ENCODE measurements at places on chromosomes 13 and 19.

- no peak for DNase-seq
Observed at GRCh38 chr13:100403675-100404074, 184.9 kb downstream of the GGACT start.

DNA sequence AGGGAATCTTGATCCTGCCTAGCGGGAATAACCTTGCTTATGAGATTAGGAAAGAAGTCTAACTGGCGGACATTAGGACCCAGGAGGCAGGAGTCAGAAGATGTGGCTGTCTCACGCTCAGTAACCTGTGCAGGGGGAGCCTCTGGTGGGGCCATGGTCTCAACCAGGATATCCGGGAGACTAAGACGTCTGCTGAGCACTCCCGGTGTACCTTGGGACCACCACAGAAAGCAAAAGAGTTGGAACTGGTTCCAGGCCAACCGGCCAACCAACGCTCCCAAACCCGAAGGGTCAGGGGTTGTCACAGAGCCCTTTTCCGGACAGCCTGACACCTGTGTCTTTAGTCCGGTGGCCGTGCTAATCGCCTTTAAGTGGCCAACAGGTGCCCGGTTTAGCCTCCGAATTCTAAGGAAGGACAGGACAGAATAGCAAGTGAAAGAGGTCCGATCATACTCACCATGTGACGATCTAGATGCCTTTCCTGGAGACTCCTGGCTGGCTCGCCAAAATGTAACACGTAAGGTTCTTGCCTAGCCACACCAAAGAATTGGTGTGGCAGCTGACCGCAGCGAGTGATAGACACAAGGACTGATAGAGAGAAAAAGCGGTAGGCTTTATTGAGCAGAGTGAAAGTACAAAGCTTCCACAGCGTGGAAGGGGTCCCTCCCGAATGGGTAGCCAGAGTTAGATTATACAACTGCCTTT is 103.9 kb upstream of the DIAPH3 start:
- DNase-seq = peak; percentile 41

DNA sequence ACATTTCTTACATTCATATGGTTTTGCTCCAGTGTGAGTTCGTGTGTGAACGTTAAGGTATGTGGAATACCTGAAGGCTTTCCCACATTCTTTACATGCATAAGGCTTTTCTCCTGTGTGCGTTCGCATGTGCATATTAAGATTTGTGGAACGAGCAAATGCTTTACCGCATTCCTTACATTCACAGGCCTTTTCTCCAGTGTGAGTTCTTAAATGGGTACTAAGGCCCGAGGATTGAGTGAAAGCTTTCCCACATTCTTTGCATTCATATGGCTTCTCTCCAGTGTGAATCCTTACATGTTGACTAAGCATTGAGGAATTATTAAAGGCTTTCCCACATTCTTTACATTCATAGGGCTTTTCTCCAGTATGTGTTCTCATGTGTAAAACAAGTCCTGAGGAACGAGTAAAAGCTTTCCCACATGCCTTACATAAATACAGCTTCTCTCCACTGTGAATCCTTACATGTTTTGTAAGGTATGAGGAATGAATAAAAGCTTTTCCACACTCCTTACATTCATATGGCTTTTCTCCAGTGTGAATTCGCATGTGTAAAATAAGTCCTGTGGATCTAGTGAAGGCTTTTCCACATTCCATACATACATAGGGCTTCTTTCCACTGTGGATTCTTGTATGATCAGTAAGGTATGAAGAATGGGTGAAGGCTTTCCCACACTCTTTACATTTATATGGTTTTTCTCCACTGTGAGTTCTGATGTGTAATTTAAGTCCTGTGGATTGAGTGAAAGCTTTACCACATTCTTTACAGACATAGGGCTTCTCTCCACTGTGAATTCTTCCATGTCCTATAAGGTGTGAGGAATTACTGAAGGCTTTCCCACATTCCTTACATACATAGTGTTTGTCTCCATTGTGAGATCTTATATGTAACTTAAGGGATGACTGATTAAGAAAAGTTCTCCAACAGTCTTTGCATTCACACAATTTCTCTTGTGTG is 10.7 kb downstream of the ZNF846 start:
- no peak for DNase-seq

DNA sequence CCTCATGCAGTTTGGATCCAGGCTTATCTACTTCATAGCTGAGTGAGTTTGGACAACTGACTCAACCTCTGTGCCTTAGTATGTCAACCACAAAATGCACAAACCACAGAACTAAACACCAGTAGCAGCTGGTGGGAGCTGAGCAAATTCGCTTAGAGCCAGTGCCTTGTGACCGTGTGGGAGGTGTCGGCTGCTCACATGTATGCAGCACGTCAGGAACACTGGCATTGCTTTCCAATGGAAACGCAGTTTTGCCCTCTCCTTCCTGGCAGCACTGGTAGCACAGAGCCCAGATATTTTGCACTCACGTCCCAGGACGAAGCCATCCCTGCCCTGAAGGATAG is 8.3 kb upstream of the NTN5 start:
- no peak for DNase-seq

Measured in left colon (tissue), 2 donors.